ENCODE measurements at places on chromosomes 1 and 21.

DNA sequence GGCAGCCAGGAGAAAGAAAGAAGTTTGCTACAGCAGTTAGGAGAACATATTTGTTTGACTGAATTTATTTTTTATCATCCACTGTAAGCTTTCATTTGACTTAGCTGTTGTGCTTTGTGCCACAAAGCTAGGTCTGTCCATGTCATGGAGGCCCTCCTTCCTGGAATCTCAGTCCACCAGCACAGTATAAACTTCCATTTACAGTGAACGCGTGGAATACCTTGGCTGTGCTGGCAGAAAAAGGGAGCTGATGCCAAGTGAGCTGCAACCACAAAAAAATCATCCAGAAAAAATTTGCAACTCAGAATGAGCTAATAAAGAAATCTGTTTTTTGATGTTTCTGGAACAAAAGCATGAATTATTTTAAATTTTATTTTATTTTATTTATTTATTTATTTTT lies 72.6 kb downstream of the ATP6V1G3 start:
- no peak for DNase-seq

DNA sequence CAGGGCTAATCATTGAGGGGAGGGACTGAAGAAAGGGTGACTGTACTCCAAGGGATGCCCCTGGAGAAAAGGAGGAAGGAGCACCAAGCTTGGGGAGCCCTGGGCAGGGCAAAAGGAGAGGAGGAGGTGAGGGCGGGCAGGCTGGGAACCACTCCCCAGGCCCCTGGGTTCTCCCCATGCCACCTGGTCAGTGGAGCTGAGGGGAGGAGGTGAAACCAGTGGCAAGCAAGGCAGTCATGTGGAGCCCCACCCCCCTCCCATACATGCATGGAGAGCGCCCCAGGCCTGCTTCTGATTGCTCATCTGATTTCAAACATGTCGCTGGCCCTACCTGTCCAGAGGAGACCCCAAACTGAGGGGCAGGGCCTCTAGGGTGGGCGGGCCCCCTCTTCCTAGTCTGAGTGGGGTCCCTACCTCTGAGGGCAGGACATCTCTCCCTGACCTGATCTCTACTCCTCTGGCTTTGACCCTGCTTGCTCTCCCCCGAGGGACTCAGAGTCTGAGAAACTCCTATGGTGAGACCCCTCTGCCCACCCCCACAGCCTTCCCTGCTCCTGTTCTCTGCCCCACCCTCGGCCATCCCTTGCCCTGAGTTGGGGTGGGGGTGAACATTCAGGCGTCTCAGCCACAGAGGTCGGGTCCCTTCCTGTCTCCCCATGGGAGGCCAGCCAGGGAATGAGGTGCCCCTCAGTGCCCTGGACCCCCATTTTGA lies 18.6 kb downstream of the INSRR start:
- no peak for DNase-seq

- no peak for DNase-seq
These were observed 464 bp downstream of the PARK7 start for GRCh38 chr1:7962014-7962335.

DNA sequence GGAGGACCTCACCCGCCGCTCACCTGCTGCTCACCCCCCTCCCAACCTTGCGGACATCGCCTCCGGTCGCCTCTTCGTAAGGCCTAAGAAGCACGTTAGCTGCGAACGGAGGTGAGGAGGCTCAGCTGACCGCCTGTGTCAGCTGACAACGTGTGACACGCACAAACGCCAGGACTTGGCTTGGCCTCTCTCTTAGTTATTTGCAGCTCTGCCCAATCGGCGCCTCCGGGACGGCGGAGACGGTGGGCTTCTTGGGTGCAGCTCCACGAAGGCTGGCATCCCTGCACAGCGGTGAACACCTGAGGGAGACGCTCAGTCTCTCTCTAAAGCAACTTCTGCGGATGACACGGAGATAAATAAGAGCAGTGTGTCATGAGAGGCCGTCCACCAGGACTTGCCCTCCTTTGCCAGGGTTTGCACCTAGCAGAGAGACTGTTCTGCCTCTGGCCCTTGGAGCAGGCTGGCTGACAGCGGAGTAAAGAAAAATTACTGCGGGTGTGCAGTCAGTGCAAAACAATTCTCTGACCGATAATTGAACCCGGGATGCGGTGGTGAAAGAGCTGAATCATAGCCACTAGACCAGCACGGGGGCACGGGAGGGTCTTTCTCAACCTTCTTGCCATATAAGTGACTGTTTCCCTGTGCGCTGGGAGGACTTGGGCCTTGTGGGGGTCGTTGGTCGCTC lies 318.9 kb downstream of the FAM72C start:
- no peak for DNase-seq

DNA sequence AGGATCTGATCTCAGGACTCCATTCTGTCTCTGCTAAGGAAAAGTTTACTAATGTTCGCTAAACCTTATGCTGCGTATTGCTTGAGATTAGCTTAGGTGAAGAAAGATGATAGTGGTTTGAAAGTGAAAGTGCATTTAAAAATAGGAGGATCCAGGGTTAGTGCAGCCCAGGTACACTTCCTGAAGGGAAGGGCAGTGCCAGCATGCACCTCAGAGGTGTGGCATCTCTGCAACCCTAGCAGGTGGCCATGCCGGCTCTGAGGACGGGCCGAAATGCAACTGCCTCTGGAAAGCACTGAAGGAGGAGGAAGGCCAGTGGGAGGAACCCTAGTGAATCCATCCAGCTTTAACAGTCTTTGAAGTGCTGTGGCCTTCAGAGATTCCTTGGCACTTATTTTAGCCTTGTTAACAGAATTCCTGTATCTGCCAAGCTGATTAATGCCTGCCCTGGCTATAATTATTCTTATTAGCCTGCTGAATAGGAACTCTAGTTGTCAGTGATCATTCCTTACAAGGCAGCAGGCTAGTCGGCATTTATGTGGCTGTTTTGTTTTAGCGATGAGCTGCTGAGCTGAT lies 5.5 kb downstream of the PTGFRN start:
- no peak for DNase-seq

GRCh38 chr1:203152158-203153034 lies 23.2 kb downstream of the MYBPH start:
- DNase-seq = no peak

- DNase-seq = no peak
These were observed 36.7 kb upstream of the RAP1A start for GRCh38 chr1:111582644-111583618.

- DNase-seq = no peak
These were observed at the start of gene LCE3E for GRCh38 chr1:152566681-152567080. TSS of gene LCE3E (minus strand) at chr1:152566780. CDS start at chr1:152566208, 572 bp downstream.

DNA sequence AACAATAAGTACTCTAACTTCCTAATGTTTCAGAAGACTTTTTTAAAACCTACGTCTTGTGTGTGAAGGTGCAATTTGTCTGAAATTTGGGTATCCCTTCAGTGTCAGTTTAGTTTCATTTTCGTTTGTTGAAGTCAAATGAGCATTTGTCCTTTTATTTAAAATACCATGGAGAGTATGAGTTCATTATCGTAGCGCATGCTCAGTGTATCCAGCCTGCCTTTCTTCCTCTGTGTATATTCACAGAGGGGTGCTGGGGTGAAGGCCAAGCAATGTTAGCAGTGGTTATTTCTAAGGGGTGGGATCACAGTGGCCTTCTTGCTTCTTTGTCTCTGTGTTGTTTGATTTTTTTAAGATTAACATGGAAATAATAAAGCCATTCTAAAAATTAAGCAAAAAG lies 43.2 kb downstream of the CNN3 start:
- no peak for DNase-seq

GRCh38 chr1:18110968-18111367 lies 3.4 kb downstream of the IGSF21 start:
- DNase-seq = peak; percentile 66

- no peak for DNase-seq
These were observed 24.8 kb upstream of the CITED4 start for GRCh38 chr1:40887012-40887378.

GRCh38 chr1:185438936-185439335 lies 121.9 kb upstream of the IVNS1ABP start:
- no peak for DNase-seq

GRCh38 chr1:221488550-221488949 lies 253.3 kb downstream of the DUSP10 start:
- no peak for DNase-seq

DNA sequence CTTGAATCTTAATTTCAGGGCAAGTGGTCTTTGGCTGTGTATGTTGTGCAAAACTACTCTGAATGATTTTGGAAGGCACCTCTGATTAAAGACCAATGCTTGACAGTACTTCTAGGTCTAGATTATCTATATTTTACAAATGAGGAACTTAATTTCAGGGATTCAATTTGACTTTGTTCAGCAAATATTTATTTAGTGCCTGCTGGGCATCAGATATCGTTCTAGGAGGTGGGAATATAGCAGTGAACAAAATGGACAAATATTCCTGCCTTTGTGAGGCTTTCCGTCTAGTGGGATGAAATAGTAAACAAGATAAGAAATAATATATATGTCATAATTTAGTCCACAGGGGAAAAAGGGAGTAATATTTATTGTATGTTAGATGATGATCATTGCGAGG lies 4.7 kb downstream of the ZNF326 start:
- no peak for DNase-seq

GRCh38 chr1:236039740-236040685 lies 24.9 kb downstream of the NID1 start:
- no peak for DNase-seq

GRCh38 chr1:111203681-111204200 lies 3.3 kb upstream of the DENND2D start:
- DNase-seq = peak; percentile 83

- no peak for DNase-seq
These were observed 254.2 kb upstream of the ADAMTS5 start for GRCh38 chr21:27221077-27221476.

GRCh38 chr1:86650065-86650464 lies 54.3 kb upstream of the SH3GLB1 start:
- no peak for DNase-seq

- DNase-seq = no peak
These were observed 84.7 kb upstream of the HIVEP3 start for GRCh38 chr1:42003433-42003832.

- no peak for DNase-seq
These were observed 4.5 kb downstream of the CHML start for GRCh38 chr1:241635556-241636152.

- no peak for DNase-seq
These were observed 24.3 kb upstream of the PCP4 start for GRCh38 chr21:39842741-39843459.

DNA sequence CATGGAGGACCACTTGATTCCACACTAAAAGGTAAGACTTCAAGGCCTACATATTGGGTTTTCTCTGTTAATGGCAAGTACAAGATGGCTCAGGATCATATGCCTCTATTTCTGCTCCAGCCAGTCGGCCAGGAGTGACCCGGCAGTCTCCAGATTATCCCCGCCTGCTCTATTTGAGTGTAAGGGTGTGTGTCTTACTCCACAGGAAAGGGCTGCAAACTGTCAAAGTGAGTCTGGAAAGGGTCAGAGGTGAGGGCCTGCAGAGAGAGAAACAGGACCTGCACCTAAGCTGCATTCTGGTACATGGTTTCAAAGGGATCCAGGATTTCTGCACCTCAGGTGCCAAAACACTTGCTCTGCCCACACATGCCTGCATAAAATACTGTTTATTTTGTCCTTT lies 9.2 kb downstream of the ZNF692 start:
- DNase-seq = no peak

DNA sequence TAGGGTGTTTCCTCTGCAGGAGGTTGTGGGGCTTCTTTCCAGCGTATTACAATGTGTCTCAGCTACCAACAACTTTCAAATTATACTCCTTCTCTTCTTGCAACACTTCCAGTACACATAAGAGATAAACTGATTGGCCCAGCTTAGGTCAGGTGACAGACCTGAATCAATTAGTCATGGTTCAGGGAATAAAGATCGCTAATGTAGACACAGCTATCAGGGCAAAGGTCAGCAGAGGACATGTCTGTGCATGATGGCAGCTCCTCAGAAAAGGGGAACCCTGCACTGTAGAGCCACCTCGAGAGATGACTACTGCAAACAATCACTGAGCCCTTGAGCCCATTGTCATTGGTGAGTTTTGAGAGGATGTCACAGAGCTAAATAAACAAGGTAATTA lies 36.8 kb upstream of the PKN2 start:
- no peak for DNase-seq

DNA sequence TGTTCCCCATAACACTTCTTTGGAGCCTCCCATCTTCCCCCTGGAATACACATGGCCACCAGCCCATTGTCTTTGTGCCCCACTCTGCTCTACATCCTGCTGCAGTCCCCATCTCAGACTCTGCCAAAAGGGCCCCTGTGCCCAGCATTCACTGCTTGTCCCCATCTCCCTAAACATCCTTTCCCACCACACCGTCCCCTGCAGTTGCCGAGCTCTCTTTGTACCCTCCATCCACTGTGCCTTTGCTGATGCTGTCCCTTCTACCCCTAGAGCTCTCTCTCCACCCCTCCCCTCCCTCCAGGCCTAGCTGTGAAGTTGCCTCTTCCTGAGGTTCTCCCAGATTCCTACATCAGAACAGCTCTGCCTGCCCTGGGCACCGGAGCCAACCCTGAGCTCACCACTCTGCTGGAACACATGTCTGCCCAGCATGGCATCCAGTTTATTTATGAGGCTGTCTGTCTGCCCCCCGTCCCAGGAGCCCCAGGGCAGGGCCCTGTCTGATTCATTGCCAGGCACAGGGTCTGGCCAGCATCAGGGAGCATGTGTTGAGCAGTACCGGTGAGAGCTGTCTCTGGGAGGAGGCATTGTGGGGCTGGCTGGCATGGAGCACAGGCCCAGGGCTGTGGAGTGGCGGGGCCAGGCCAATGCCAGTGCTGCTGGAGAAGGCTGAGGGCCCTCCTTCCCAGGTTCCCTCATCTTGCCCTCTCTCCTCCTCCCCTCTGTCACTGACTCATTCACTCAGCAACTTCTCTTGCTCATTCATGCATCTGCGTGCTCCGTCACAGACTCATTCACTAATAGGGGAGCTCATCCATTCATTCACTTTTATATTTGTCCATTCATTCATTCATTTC lies 28.8 kb downstream of the EDN2 start:
- DNase-seq = no peak

DNA sequence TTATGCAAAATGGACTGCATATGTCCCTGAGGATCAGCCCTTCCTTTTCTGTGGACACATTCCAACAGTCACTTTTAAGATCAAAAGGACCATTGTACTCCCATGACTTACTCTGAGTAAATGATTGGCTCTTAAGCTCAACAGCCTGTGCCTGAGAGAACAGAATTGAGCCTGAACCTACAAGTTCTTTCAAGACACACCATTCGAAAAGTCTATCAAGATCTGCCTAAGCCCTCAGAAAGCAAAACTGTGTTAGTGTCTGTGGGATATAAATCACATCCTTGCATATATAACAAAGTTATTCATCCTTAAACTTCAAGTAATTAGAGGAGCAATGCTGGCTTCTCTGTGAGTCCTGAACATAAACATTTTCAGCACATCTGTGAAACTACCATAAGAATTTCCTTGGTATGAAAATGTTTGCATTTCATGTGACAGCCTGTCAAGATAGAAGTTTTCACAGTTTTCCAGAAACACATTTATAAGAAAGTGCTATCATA lies 41.6 kb downstream of the PCNX2 start:
- DNase-seq = no peak

GRCh38 chr1:118751166-118751565 lies 237.0 kb downstream of the TBX15 start:
- DNase-seq = no peak
